ENCODE measurements at places on chromosomes 4 and X.

- peak; percentile 63 for DNase-seq
These were observed 107.9 kb downstream of the ZNF827 start for GRCh38 chr4:145830699-145831098.

DNA sequence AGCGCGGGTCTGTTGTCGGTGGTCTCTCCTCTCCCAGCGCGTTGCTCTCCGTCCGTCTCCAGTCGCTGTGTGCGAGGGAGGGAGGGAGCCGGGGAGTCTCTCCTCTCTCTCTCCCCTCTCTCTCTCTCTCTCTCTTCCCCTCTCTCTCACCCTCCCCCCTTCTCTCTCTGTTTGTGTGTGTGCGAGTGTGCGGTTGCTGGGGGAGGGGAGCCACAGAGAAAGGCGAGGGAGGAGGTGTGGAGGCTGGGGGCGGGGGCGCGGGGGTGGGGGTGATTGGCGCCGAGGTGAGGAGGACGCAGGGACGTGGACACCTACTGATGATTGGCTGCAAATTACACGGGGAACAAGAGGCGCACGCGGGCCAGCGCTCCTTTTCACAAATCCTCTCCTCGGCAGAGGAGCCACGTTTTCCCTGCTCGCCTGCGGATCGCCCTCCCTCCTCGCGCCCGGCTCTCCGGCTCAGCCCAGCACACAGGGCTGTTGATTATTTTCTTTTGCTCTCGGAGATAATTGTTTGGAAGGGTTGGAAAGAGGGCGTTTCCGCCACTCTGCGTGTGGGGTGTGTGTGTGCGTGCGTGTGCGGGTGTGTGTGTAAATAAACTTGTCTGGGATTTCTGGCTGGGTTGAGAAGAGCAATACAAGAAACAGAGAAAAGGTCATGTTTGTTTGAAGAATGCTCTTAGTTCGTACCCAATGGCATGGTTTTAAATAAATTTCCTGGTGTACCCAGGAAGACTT, at the start of gene CXXC4:
Gene CXXC4, minus strand, starts transcription at position 73 of the 738 bp plus-strand sequence. CDS start 3,092 bp downstream, outside the sequence.
- DNase-seq, result no peak

DNA sequence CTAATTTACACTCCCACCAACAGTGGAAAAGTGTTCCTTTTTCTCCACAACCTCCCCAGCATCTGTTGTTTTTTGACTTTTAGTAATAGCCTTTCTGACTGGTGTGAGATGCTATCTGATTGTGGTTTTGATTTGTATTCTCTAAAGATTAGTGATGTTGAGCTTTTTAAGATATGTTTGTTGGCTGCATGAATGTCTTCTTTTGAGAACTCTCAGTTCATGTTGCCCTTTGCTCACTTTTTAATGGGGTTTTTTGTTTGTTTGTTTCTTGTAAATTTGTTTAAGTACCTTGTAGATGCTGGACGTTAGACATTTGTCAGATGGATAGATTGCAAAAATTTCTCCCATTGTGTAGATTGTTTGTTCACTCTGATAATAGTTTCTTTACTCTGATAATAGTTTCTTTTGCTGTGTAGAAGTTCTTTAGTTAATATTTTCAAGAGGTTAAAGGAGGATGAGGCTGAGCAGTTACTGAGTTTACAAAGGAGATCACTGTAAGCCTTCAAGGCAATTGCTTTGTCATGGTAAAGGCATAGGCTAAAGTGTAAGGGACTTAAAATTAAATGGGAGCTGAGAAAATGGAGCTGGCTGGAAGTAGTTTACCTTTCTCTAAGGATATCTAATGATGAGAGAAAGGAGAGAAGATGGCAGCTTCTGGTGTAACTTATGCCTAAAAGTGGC, 323.4 kb downstream of the PCDH7 start:
- no peak for DNase-seq

GRCh38 chrX:103356130-103356798, at the start of gene TCEAL9:
Gene TCEAL9 (plus strand): TSS chrX:103356506. CDS start chrX:103357685, 1,179 bp downstream.
- peak; percentile 5 for DNase-seq

DNA sequence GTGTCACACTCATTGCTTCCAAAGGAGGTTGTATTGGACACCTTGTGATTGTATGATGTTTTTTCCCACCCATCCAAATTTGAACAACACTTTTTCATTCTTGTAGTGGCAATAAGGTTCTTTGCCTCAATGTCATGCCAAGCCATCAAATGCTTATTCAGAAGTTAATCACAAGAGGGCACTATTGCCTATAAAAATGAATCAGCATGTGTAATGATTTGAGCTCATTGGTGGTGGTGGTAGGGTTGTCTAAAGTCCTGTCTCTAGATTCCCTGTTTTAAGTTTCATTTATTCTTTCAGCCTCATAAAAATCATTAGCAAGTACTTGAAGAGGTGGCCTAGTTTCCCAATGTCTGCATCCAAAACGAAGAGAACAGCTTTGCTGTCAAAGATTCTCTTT, 37.0 kb downstream of the IRS4 start:
- peak; percentile 7 for DNase-seq

DNA sequence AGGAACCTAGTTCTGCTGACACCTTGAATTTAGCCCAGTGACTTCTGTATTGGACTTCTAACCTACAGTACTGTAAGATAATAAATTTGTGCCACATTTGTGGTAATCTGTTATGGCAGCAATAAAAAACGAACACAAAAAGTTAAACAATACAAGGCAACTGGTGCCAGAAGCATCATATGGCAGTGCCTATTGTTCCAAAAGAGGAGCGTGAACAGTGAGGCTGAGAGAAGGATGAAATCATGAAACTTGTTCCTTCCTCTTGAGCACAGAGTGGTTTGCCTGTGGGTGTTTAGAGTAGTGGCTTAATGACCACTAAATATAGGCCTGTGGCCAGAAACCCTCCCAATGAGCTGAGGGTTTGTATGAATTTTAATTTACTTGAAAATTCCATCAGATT, 69.7 kb upstream of the PGRMC2 start:
- no peak for DNase-seq

DNA sequence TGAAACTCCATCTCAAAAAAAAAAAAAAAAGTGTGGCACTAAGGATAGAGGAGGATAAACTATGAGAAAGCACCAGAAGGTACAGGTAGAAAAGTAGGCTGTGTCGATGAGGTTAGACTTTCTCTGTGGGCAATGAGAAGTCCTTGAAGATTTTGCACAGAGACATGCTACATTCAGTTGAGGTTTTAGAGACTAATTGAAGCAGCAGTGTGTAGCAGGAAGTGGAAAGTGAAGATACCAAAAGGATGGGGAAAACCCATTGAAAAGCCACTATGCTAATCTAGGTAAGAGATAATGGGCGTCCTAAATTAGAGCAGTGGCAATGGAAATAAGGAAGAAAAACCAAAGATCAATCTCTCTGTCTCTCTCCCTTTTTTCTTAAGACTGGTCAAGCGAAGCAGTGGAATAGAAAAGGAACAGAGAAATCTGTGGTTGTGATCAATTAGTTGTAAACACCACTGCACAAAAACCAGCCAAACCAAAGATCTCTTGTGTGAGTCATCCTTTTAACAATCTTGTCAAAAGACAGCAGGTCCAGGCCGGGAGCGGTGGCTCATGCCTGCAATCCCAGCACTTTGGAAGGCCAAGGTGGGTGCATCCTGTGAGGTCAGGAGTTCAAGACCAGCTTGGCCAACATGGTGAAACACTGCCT, 3.5 kb downstream of the SPINK2 start:
- no peak for DNase-seq

- no peak for DNase-seq
These were observed 40.8 kb downstream of the XK start for GRCh38 chrX:37726346-37726745.

DNA sequence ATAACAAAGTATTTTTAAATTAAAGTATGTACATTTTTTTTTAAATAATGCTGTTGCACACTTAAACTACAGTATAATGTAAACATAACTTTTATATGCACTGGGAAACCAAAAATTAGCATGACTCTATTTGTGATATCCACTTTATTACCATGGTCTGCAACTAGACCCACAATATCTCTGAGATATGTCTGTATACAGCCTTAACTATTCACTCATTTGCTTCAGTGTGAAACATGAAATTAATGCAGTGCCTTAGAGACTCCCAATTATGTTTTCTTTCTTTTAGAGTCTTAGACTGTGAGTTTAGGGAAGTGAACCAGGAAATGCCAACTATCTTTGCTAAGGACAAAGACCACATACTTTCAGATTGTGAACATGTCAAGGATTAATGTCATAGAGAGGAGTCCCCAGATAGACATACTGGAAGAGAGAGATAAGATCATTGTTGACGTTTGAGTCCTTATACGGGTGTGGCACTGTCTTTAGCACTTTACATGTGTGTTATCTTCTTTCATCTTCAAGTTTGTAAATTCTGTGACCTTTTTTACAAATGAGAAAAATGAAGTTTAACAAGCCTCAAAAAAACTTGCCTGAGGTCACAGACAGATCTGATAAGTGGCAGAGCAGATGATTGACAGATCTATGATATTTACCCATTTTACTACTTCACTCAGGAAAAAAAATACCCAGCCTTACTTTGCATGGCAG, 23.2 kb downstream of the CXorf58 start:
- no peak for DNase-seq
